ENCODE measurements at places on chromosomes 7 and 10.

DNA sequence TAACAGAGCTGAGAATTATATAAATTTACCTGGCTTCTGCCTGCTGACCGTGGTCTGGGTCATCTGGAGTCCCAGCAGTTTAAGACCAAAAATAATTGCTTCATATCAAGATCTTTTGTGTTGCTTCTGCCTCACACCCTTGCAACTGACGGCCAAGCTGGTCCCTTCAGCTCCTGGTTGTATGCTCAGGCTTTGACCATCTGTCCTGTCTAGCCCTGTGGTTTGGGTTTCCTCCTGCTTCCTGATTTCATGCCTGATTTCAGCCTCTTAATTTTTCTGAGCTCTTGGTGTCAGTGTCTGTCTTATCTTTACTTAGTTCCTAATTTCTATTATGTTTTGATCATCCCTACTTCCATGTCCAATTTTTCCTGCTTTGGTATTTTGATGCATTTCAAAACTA is 87.9 kb upstream of the PLXDC2 start:
- DNase-seq: no peak

GRCh38 chr10:73810735-73811465 is 498 bp downstream of the NDST2 start:
- no peak for DNase-seq

GRCh38 chr7:91416155-91416865 is 152.1 kb downstream of the FZD1 start:
- no peak for DNase-seq

GRCh38 chr10:122954731-122955050 is 664 bp upstream of the C10orf88 start:
- no peak for DNase-seq

GRCh38 chr10:6140965-6141295 is 52.1 kb downstream of the RBM17 start:
- DNase-seq: no peak

DNA sequence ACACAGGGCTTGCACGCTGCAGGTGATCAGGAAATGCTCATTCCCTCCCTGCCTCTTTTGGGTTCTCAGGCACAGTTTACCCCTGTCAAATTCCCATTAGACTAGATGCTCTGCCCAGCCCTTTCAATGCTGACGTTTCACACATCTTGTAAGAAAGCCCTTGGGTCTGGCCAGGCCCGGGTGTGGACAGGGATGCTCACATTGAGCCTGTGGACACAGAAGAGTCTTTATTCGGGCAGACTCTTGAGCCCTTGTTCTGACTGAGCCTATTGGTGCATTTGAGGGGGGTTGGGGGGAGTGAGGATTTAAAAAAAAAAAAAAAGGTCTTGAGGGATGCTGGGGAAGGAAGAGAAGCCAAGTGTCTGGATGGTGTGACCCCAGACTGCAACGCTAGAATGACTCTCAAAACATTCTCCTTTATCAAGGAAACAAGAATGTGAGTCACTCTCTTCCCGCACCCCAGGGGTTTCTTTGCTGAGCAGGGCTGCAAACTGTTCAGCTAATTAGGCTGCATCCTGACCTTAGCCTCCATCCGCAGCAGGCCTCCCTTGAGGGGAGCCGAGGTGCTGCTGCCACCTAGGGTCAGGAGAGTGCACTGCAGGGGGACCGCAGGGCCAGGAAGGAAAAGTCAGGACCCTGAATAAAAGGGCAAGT is 53.6 kb upstream of the TMEM72 start:
- DNase-seq: no peak

All from urinary bladder (tissue), 4 donors.